ENCODE measurements at places on chromosomes 6 and 20.
A peak's percentile ranks its signal among the peaks of the same experiment; 100 is the strongest.

GRCh38 chr6:130896249-130896648 lies 69.0 kb downstream of the SMLR1 start:
- no peak for DNase-seq

- no peak for DNase-seq
Observed at GRCh38 chr20:25695532-25696370, 902 bp downstream of the ZNF337 start.

DNA sequence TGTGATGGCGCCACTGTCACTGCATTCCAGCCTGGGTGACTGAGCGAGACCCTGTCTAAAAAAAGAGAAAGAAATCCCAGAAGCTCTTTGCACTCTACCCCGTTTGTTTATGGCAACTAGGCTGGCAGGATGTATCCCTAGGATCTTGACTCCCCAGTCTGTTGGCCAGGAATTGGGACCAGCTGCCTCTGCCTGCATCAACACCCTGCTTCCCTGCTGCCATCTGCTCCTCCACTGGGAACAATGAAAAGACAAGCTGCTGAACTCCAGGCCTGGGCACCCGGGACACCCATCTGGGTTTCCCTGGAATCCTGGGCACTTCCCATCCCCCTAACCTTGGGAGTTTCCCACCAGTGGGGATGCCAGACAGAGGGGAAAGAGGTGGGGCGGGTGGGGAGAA lies 64.9 kb downstream of the CPNE5 start:
- DNase-seq: no peak

DNA sequence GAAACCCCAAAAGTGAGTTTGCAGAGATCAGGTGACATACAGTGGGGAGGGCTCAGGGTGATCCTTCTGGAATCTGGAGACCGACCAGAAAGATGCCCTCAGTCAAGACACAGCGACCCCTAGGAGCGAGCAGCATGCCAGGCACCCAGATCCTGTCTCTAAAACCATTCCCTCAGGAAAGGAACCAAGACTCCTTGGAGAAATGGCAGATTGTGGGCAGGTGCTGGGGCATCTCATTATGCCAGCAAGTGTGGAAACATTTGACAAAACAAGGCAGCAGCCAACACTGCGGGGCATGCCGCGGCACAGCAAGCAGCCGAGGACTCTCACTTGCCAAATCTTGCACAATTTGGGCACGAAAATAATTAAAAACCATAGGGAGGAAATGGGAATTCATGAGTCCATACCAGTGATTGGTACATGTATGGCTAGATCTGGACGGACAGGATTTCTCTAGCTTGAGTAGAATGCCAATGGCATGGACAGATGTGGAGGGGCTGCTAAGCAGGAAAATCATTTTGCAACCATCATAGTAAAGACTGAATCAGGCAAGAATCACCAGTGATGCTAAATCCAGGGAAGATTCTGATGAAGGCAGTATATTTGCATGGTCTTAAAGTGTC lies 76.9 kb downstream of the GINS1 start:
- DNase-seq: no peak

DNA sequence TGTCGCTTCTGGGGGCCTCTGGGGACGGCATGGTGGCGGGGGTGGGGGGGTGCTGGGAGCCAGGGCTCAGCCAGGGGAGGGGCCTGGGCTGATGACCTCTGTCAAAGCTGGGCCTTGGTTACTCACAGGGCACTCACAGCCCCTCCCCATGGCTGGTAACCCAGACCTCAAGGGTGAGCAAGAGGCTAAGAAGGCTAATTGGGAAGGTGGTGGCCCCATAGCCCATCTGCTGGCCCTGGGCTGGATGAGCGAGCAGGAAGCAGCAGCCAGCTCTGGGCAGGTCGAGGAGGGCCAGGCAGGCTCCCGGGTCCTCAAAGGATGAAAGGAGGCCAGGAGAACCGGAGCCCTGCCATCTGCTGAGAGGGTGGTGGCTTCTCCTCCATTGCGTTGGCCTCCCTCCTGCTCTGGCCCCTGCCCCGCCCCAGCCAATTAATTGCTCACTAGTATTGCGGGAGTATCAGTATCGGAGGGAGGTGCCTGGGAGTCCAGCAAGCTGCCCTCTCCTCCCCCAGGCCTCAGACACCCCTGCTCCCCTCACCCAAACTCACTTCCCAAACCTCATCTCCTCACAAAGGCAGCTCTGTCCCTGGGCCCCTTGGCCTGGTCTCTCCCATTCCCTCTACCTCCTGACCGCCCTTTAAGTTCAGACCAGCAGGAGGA lies 1.0 kb upstream of the CDSN start:
- no peak for DNase-seq

GRCh38 chr6:136784910-136785746 lies 7.1 kb downstream of the MAP3K5 start:
- DNase-seq: peak; percentile 33

- no peak for DNase-seq
Observed at GRCh38 chr6:82711105-82711827, 347.6 kb downstream of the TPBG start.
